ENCODE measurements at places on chromosomes 3 and 15.
A peak's percentile ranks its signal among the peaks of the same experiment; 100 is the strongest.

DNA sequence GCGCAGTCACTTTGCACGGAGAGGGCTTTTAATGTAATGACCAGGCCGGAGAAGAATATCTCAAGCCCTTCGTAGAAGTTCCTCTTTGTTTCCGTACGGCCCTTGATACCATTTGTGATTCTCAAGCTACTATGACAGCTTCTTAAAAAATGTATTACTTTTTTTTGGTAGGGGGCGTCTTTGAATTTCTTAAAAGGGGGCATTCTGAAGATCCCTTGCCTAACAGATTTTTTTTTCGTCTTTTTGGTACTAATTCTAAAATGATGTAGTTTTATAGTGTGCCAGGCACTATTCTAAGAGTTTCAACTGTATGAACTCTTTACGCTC, 614.0 kb downstream of the MCTP2 start:
- no peak for DNase-seq

DNA sequence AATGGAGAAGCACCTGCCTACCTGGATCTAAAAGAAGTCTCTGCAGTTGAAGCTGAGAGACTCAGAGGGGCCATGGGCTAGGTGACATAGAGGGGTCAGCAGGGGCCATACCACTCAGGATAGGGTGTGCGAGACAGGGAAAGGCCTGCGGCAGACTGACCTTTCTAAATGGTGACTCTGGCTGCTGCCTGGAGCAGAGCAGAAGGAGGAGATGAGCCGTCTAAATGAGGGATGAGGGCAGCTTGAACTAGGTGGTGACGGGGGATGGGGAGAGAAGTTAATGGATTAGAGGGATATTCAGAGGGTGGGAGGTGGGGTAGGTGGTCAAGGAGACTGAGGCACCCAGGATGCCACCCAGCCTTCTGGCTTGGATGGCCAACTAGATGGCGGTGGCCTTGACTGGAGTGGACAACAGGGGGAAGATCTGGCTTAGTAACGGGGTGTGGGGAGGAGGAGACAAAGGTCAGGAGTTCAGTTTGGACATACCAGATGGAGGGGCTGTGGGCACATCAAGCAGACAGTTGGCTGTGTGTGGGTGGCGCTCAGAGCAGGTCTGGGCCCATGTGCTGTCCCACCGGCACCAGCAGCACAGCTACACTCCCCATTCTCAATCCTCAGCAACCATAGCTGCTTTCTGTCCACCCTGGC, 3.2 kb upstream of the ITIH1 start:
- DNase-seq: no peak

- DNase-seq: no peak
Measured at GRCh38 chr3:12423918-12424630, 60.2 kb upstream of the TSEN2 start.

DNA sequence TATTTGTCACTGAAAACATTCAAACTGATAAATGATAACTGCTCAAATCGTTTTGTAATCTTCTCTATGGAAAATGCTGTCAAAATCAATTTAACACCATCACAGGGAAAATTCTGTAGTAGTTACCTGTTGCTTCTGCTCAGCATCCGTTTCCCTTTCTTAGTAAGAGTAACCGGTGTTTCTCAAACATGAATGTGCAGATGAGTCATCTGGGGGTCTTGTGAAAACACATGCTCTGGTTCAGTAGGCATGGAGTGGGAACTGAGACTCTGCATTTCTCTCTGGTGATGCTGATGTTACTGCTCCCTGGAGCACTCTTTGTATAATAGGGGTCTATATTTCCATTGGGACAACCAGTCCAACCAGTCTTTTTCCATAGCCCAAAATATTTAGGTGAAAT, 145.1 kb downstream of the SEMA6D start:
- no peak for DNase-seq

DNA sequence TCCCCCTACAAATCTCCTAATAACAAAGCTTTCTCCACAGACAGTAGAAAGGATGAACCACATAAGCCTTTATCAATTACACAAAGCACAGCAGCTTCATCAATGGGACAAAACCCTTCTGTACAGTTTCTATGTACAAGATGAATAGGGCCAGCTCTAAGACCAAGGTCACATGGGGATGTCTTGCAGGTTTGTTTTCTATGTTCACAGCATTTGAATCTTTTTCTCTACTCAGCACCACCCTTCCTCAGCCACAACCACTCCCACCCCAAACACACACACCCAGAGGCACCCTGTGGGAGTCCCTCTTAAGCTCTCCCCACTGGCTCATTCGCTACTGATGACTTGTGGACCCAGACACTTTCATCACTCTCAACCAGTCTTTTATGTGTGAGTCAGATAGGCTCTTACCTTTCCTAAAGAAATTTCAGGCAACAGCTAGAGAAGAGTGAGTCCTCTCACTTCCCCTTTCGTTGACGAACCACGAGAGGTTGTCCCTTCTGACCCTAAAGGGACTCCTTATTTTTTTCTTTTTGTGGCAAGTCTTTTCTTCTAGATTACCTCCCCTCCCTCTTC, 57.9 kb downstream of the ARHGAP31 start:
- DNase-seq: peak; percentile 64

DNA sequence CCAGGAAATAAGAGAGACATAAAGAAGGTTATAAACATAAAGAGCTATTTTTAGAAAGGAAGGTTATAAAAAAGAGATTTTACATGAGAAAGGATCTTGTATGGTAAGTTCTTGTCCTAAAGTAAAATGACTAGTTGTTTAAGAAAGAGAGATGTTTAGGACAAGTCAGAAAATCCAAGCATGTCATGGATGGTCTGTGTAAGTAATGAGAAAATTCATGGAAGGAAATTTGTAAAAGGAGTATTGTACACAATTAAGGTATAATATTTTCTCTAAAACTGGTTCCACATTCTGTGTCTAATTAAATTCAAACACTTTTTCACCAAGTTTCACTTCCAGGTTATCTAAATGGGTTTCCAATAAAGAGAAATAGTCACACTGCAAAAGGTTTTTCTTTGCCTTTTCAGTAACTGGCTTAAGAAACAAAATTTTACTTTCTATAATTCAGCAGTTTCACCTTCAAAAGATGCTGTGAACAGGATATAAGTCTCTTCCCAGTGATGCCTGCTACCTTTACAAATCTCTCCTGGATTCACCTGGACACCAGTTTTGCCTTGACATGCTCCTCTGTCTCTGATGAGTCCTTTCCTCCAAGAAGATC, 455.7 kb downstream of the ZIC1 start:
- DNase-seq: no peak

GRCh38 chr15:38112406-38112805, 140.2 kb upstream of the SPRED1 start:
- no peak for DNase-seq

- no peak for DNase-seq
Measured at GRCh38 chr15:46815240-46815639, 902.1 kb upstream of the SEMA6D start.

- DNase-seq: no peak
Measured at GRCh38 chr15:83166218-83166617, 41.4 kb downstream of the HDGFL3 start.

- DNase-seq: no peak
Measured at GRCh38 chr15:35657679-35658311, 111.8 kb upstream of the DPH6 start.

- DNase-seq: no peak
Measured at GRCh38 chr3:147299656-147300055, 106.7 kb downstream of the ZIC4 start.

DNA sequence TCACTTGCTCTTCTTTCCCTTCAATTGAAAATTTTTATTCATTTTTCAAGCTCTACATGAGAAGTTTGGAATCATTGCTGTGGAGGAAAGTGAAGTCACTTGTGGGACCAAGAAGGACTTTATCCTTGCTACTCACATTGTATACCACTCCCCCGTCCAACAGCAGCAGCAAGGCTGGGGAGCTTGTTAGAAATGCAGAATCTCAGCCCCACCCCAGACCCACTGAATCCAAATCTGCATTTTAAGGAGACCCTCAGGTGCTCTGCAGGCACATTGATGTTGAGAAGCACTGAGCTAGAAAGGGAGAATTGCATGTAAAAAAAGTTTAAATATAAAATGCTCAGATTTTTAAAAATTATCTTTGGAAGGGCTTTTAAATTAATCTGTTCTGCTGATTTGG, 202.3 kb upstream of the MRPL3 start:
- no peak for DNase-seq

GRCh38 chr3:46112984-46113383, 85.7 kb upstream of the XCR1 start:
- DNase-seq: no peak

GRCh38 chr3:24137958-24138875, 193.1 kb downstream of the NR1D2 start:
- no peak for DNase-seq

- no peak for DNase-seq
Measured at GRCh38 chr15:66707310-66708082, 5.5 kb downstream of the SMAD6 start.

GRCh38 chr3:122506450-122506849, 8.3 kb downstream of the KPNA1 start:
- DNase-seq: no peak

DNA sequence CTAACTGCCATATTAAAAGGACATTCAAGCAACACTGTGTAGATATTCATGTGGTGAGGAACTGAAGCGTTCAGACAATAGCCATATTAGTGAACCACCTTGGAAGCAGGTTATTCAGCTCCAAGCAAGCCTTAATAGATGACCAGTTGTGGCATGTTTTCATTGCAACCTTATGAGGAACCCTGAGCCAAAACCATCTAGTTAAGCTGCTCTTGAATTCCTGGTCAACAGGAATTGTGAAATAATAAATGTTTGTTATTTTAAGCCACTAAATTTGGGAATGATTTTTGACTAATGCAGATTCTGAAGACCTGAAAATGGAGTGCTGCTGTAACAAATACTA, 73.0 kb downstream of the SPRED1 start:
- no peak for DNase-seq

GRCh38 chr3:107421170-107421792, 44.0 kb downstream of the CCDC54 start:
- peak; percentile 64 for DNase-seq

- no peak for DNase-seq
Measured at GRCh38 chr3:182606905-182607504, 186.3 kb upstream of the ATP11B start.

DNA sequence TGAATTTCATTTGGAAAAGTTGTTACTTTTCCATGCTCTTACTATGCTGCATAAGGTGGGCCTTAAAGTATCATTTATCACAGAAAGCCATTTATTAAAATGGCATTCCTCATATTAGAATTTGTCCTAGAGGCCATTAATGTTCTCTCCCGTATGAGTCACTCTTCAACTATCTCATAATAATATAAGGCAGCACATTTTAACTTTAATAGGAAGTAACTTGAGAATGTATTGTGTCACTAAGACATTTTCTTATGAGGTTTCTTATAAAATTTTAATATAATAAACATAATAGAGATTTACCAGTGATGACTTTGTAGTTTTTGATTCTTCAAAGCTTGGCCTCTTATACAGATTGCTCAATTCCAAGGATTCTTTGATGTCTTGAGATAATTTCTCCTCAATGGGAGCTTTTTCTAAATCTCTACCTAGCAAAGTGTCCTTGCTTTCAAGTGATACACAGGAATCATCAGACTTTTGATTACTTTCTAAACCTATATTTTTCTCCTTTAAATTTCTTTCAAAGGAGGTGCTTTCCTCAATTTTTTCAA, 74.7 kb downstream of the ZBBX start:
- no peak for DNase-seq

GRCh38 chr3:125076464-125076863, 20.7 kb upstream of the HEG1 start:
- DNase-seq: no peak

- DNase-seq: no peak
Measured at GRCh38 chr3:137062250-137062649, 104.5 kb downstream of the IL20RB start.

GRCh38 chr15:67019069-67019468, 46.3 kb upstream of the SMAD3 start:
- no peak for DNase-seq

DNA sequence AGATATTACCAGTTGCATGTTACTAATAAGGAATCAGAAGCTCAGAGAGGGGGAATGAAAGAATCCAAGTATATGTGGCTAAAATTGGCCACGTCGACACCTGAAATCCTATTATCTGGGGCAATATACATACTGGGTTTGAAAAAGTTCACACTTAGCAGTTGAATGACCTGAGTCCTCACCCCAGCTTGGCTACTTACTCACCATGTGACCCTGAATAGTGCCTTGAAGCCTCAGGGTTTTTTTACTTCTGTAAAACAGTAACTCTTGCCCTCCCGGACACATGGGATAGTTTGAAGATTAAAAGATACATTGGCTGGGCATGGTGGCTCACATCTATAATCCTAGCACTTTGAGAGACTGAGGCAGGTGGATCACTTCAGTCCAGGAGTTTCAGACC, 342.2 kb upstream of the TPRG1 start:
- no peak for DNase-seq

DNA sequence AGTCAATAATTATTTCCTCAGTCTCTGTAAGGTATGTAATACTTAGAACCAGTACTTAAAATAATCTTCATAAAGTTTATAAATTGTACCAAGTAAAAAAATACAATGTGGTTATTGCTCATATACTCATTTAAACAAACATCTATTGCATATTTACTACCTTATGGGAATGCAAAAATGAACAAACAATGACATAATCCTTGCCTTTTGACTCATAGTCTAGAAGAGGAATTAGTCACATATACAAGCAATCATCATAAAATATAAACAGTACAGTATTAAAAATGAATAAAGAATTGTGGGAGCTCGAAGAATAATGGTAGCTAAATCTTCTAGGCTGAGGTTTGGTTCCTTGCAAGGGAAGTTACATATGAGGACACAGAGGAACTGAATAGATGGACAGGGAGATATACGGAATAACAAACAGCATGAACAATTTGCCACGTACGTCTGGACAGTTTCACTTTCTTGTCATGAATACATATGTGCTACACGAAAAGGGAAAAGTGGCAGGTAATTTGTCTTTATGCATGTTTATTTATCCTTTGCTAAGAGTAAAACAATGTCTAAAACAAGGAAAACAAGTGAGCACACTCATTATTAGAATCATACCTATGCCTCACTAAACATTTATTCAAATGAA, 17.2 kb downstream of the IMPG2 start:
- no peak for DNase-seq

GRCh38 chr3:152331018-152331541, 62.4 kb downstream of the MBNL1 start:
- no peak for DNase-seq

DNA sequence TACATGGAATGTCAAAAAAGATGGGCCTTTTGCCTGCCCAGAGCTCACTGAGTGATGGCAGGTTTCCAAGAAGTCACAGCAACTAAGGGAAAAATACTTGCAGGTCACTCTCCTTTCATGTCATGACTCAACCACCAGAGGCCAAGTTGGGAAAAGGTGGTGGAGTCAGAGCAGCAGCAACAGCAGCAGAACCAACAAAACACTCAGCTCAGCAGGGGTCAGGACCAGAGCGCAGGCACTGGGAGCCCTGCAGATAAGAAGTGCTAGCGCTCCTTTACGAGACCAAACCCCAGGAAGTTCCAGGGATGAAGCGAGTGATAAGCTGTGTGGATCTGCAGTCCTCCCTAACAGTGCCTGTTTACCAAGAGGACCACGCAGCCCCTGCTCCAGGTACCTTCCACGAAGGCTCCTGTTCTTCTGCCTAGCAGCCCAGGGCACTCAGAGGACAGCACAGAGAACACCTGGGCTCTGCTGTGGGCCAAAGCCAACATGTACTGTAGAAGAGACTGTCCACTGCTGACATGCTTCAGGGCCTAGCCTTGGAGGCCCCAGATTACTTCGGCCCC, 26.0 kb downstream of the POC1A start:
- no peak for DNase-seq

- no peak for DNase-seq
Measured at GRCh38 chr15:96108405-96108804, 222.1 kb upstream of the NR2F2 start.

GRCh38 chr3:157667493-157667892, 164.3 kb upstream of the VEPH1 start:
- DNase-seq: no peak

All from CD4-positive, alpha-beta T cell treated with Interleukin-15 for 4 hours (primary cell).